ENCODE measurements at places on chromosomes 6 and 20.
A peak's percentile ranks its signal among the peaks of the same experiment; 100 is the strongest.

GRCh38 chr6:14349507-14349906, 231.9 kb downstream of the CD83 start:
- DNase-seq: no peak

DNA sequence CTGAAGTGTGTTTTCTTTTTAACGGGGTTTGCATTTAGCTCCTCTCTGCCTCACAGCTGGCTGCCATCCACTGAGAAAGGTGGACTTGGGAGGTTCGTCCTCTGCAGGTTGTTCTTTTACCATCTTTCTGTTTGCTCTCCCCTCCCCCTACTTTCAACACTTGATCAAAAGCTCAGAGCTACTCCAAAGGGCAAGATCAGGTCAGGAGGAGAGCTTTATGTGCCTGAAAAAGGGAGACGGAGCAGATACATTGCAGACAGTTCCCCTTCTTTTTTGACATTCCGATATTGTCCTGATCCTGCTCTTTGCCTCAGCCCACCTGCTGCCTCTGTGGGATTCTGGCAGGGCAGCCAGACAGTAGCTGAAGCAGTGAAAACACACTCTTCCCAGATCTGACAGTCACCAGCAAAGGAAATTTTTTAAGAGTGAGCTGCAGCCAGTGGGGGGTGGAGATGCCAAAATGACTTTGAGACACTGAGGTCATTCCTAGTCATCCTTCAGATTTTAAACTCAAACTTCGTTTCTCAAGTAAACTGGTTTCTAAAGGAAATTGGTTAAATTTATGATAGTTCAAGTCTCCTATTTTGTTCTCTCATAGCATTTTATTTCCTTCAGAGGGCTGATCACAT, 26.5 kb downstream of the SMLR1 start:
- DNase-seq: no peak

DNA sequence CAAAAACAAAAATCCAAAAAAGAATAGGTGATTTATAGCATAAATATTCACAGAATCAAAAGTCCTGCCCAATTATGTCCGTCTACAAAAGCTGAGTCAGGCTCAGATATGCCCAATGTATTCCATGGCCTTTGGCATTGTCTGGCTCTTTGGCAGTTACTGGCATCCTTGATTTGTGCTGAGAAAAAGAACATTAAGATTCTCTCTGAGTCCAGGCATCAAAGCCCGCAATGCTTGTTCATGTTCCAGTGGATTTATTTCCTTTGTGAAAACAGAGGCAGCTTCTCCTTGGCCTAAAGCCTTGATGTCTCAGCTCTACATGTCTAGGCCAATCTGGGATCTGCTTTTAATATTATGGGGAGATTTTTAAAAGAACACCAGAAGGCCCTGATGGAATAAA, 76.1 kb upstream of the SLC4A11 start:
- no peak for DNase-seq

GRCh38 chr6:149323925-149324324, 6.4 kb downstream of the TAB2 start:
- no peak for DNase-seq

DNA sequence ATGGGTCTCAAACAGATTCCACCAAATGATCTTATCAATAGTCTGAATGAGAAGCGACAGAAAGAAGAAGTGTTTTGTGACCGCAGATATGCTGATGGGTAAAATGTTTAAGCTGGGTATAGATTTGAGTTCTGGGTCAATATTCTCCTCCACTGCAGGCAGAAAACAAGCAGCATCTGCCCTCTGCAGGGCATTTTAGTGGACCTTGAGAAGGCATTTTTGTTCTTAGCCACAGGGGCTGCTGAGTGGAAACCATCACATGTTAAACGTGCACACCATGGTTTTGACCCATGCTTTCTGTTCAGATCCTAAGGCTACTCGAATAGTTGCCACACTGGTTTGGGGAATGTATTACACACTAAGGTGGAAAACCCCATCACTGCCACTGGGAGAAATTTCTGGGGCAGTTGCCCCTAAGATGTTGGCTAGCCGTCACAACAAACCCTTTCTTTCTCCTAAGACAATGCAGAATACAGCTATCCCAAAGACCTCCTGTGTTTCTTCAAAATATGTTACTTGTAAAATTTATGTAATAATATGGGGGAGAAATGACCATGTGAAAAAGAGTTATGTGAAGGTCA, 5.5 kb downstream of the POU3F2 start:
- DNase-seq: peak; percentile 42
